ENCODE measurements at places on chromosomes 16 and 17. TPM values are rescaled to one million over a fixed set of nuclear protein-coding genes. Genes with fewer than 3 reads are reported as not detected.

DNA sequence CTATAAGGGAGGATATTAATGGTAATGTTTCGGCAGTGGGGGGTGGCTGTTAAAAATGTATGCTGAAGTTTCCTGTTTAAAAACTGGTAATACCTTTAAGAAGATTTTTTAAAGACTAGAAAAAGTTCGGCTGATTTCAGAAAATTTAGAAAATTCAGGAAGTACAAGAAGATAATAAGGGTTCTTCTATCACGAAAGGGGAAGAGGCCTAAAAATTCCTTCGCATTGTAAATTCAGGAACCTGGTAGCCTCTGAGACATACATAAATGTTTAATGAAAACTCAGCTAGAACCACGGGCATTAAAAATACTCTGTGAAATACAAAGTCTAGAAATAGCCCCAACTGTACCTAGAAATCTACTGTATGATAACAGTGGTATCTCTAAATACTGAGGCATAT is 181.2 kb downstream of the PARN start:
- no peak for DNase-seq

DNA sequence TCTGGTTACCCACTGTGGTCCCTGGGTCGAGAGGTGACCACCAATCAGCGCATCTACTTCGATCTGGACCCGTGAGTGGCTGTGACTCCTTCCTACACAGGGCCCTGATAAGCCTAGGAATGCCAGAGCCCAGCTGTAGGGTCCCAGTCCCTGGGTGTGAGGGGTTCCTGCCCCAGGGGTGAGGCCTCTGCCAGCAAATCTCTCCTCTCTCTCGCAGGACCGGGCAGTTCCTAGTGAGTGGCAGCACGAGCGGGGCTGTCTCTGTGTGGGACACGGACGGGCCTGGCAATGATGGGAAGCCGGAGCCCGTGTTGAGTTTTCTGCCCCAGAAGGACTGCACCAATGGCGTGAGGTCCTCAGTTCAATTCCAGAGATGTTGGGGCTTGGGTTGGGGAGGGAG is 2.2 kb upstream of the EFNB3 start:
- no peak for DNase-seq

- peak; percentile 13 for DNase-seq
Measured at GRCh38 chr17:58710948-58711552, 18.6 kb downstream of the RAD51C start.

- DNase-seq = no peak
Measured at GRCh38 chr16:84212154-84212553, 21.2 kb downstream of the ADAD2 start.

- peak; percentile 29 for DNase-seq
Measured at GRCh38 chr17:29569245-29569950, 897 bp downstream of the TP53I13 start.

The PYY gene
- polyA plus RNA-seq = 36.2 TPM
